ENCODE measurements at places on chromosomes 5 and 9. TPM values are rescaled to one million over a fixed set of nuclear protein-coding genes. Genes with fewer than 3 reads are reported as not detected.

The ADAMTS19 gene
- total RNA-seq: not detected

The ZNF454 gene
- total RNA-seq: 1.2 TPM

The ADAMTSL1 gene
- 0.99 TPM for total RNA-seq

The PCDHGB7 gene
- total RNA-seq: 4.1 TPM

The TBCA gene
- total RNA-seq: 91.9 TPM

The PCDHB15 gene
- 1.4 TPM for total RNA-seq

The ADAMTS16 gene
- total RNA-seq: not detected

The ANKRD33B gene
- 1.4 TPM for total RNA-seq

The FCN2 gene
- not detected for total RNA-seq

The PCDHGB1 gene
- total RNA-seq: 1.6 TPM
